ENCODE measurements at places on chromosomes 5 and 9.
A peak's percentile ranks its signal among the peaks of the same experiment; 100 is the strongest.

- DNase-seq, result no peak
Measured at GRCh38 chr9:79184831-79185230, 386.9 kb upstream of the TLE4 start.

DNA sequence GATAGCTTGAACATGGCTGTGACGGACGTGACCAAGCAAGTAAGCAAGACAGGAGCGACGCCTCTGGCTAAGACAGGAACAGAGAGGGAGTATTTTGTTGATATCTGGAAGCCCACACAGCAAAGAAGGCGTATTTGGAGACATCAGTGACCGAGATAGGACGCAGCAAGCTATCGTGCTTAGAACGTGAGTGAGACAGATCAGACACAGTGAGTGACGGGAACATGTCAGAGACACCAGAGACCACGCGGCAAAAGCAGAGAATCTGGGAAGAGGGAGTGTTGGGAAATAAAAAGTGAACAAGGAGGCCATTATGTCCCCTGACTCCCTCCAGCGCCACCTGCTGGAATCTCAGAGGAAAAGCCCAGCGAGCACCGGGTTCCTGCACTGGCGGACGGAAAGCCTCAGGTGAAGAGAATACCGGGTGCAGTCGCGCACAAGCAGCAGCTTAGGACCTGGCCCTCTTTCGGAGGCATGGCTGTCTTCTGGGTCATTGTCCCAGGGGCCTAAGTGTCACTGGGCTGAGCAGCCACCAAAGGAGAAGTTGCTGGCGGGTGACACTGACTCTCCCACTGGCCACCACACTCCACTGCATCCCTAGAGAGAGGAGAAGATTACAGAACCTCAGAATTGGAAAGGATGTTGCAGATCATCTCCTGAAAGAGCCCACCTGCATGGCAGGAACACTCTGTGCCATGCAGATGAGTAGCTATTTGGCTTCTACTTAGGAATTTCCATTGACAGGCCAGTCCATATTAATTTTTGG is 99.1 kb downstream of the FBXO38 start:
- no peak for DNase-seq

DNA sequence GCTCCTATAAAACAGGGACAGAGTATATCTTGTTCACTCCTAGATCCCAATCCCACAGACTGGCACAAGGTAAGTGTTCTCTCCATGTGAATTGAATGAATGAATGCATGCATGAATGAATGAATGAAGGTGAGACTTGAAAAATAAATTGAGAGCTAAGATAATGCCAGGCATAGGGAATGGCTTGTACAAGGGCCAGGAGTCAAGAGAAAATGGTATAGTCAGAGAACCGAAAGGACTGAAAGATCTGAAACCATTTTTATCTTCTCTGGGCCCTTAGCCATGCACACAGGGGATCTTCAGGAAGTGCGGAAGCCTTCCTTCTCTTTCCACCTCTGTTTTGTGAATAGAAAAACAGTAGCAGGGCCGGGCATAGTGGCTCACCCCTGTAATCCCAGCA is 48.4 kb upstream of the FABP6 start:
- DNase-seq, result no peak

- DNase-seq, result no peak
Measured at GRCh38 chr9:95004411-95005277, 278.1 kb downstream of the AOPEP start.

GRCh38 chr5:172554562-172554961 is 86.5 kb upstream of the NEURL1B start:
- no peak for DNase-seq

DNA sequence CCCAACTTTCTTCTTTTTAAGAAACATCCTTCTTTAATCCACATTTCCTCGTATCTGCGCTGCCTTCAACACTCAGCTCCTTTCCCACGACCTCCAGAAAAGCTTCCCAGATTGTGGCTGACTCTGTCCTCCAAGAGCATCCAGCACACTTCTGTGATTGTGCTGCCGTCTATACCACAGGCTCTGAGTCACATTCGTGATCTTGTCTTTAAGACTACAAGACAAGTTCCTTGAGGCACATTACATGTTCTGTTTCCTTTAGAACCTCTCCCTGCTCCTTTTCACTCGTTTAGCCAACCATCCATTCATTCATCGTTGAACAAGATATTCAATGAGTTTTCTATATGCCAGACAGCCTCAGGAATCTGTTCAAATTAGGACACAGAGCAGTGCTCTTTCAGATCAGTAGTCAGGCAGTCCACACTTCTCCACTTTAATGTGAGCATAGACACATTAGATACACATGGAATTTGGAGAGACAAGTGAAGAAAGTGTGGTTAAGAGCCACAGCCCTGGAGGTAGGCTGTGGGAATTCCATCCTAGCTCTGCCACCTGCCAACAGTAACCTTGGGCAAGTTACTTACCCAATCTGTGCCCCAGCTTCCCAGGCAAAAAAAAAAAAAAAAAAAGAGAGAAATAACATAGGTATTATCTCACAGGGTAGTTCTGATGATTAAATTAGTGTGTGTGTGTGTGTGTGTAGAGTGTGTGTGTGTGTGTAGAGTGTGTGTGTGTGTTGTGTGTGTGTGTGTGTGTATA is 18.9 kb downstream of the WHRN start:
- no peak for DNase-seq

- DNase-seq, result no peak
Measured at GRCh38 chr5:135964670-135965320, 10.0 kb upstream of the LECT2 start.

DNA sequence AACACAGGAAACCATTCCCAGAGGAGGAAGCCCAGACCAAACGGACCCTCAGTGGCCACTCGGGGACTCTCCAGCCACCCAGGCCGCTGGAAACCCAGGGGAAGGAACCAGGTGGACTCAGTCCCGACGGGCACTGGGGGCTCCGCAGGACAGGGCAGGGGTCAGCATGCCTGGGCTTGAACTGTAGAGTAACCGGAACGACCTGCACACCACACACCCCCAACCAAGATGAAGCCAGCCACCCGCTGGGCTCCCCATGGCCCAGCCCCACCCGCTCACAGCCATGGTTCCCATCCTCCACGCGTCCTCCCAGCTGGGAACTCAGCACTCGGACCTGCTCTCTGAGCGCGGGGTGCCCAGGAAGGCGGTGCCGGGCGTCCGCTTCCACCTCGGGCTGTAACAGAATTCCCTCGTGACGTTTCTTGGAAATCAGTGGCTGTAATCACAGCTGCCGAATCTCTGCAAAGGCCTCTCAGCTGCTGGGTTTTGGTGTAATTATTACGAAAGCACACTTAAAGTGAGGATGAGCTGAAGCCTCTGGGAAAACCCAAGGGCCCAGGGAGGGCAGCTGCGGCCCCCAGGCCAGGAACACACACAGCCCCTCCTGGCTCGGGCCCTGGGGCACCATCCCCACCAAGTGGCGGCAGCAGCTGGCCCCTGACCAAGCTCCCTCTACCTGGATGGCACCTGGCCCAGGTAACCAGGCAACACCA is 13.8 kb downstream of the NACC2 start:
- no peak for DNase-seq

DNA sequence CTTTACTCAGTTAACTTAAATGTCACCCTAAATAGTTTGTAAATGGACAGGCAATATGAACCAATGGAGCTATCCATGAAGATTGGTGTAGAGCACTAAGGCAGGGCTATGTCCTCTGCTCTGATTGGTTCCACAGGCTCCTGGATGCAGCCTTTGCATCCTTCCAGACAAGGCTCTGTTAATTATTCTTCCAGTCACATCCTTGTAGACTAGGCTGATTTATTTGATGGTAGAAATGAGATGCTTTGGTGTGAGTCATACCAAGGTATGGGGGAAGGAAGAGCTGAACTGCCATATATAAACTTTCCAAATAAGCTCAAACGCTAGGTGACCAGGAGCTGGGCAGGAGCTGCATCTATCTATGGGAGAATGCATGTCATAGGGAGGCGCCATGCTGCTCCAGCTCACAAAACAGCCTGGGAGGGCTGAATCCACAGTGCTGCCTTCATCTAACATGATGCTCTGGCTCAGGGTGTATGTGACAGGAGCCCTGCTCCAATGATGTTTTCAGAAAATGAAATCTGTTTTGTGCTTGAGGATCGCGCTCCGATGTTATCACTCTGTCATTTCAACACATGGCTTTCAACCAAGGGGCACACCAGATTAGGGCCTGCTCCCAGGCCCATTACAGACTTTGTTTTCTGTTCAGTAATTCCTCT is 818.0 kb upstream of the ZNF608 start:
- DNase-seq, result no peak

DNA sequence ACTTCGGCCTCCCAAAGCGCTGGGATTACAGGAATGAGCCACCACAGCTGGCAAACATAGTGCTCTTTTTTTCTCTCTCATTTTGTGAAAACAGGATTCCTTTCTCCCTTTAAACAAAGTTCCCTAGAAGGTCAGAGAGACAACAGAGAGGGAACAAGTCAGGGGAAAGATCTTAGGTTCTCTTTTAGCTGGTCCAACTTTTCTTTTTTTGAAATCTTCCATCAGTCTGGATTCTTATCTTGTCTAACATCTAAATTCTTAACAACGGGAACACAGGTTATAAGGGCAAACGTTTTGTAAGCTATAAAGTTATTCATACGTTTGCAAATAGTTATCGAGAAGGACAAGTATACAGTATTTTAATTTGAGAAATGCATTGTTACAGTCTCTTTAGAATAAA is 224.1 kb upstream of the TBCA start:
- DNase-seq, result no peak

GRCh38 chr5:39341896-39342295 is 22.4 kb downstream of the C9 start:
- no peak for DNase-seq

- no peak for DNase-seq
Measured at GRCh38 chr5:134649163-134649835, 714 bp downstream of the SEC24A start.

- DNase-seq, result no peak
Measured at GRCh38 chr9:106921341-106921899, 58.5 kb downstream of the ZNF462 start.

GRCh38 chr5:54217826-54218503 is 92.4 kb downstream of the ARL15 start:
- DNase-seq, result no peak

GRCh38 chr5:33300209-33300742 is 140.5 kb upstream of the TARS1 start:
- DNase-seq, result no peak

GRCh38 chr9:34253460-34253837 is 74.6 kb downstream of the UBAP1 start:
- no peak for DNase-seq

DNA sequence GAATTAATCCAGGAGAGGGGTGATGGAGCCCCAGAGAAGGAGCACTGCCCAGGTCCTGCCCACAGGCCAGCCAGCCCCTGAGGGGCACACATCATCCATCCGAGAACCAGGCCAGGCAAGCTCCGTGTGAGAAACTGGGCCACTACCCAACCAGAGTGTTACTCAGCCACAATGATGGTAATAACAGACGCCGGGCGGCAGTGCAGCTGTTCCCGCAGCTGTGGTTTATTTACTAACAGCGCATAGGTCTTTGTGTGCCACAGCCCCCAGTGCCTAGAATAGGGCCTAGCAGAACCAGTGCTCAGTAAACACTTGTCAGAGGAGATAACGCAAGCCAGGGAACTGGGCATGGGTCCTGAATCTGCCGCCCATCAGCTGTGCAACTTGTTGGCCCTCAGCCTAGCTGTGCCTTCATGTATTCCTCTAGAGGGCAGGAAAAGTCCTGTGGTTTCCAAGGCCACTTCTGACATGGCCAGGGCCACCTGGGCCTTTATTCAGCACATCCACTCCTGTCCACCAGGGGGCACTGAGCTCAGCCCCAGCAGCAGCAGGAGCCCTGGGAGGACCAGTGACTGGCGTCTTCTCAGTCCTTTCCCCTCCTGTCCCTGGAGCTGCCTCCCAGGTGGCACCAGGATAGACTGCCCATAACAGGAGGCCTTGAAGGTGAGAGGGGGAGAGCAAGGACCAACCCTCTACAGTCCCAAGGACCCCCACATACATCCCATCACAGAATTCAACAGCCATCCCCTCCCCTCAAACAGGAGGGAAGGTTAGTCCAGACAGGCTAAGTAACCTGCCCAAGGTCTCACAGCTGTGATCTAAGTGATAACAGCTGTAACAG is 2.1 kb downstream of the MXD3 start:
- DNase-seq, result no peak

- DNase-seq, result no peak
Measured at GRCh38 chr5:3796736-3797135, 201.1 kb downstream of the IRX1 start.

- DNase-seq, result peak; percentile 48
Measured at GRCh38 chr9:21995006-21995665, 545 bp downstream of the CDKN2B-AS1 start.

- no peak for DNase-seq
Measured at GRCh38 chr9:109894921-109895758, 115.1 kb downstream of the PALM2AKAP2 start.

- DNase-seq, result no peak
Measured at GRCh38 chr5:6220346-6221088, 157.8 kb downstream of the MED10 start.
